Activated T-helper 9 cell treated with anti-CD3 and anti-CD28 coated beads, Interleukin-2, amount 50 U/mL, for 16 hours (primary cell): ENCODE measurements at places on chromosomes 6 and 20.

DNA sequence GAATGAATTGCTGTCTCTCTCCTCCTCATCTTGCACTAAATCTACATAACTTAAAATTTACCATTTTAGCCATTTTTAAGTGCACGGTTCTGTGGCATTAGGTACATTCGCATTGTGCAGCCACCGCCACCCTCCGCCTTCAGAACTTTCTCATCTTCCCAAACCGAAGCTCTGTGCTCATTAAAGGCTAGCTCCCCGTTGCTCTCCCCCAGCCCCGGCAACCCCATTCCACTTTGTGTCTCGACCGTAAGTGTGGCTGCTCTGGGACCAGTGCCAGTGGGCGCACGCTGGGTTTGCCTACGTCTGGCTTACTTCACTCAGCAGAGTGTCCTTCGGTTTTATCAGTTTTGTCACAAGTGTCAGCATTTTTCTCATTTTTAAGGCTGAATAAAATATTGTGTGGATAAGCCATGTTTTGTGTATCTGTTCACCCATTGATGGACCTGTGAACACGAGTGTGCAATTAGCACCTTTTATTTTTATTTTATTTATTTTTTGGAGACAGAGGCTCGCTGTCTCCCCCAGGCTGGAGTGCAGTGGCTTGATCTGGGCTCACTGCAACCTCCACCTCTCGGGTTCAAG, 16.8 kb downstream of the SLC17A9 start:
- no peak for DNase-seq

GRCh38 chr20:11979306-11979990, 61.8 kb downstream of the BTBD3 start:
- no peak for DNase-seq

DNA sequence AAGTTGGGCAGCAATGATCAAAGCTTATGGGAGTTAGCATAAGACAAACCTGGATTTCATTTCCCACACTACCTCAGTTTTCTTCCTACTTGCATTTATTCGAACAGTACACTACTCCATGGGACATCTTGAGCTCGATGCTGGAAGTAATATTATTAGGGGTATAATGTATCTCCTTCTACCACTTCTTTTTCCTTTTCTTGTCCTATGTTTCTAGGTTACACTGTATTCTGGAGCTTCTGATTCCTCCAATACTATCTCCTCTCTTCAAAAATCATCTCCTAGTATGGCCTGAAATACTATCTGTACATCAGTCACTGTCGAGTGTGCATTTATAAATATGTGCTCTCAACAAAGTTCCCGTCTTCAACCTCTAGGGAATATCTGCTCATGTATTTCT, 124.4 kb downstream of the MAP7 start:
- no peak for DNase-seq

DNA sequence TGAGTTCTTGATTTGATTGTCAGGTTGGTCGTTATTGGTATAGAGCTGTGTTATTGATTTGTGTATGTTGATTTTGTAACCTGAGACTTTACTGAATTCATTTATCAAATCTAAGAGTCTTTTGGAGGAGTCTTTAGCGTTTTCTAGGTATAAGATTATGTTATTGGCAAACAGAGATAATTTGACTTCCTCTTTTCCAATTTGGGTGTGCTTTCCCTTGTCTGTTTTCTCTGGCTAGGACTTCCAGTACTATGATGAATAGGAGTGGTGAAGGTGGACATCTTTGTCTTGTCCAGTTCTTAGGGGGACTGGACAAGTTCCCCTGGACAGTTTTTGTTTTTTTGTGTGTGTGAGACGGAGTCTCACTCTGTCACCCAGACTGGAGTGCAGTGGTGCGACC, 17.4 kb downstream of the HLA-DOA start:
- no peak for DNase-seq
